Astrocyte (in vitro differentiated cells and primary cell): ENCODE measurements at places on chromosomes 1 and 21.

DNA sequence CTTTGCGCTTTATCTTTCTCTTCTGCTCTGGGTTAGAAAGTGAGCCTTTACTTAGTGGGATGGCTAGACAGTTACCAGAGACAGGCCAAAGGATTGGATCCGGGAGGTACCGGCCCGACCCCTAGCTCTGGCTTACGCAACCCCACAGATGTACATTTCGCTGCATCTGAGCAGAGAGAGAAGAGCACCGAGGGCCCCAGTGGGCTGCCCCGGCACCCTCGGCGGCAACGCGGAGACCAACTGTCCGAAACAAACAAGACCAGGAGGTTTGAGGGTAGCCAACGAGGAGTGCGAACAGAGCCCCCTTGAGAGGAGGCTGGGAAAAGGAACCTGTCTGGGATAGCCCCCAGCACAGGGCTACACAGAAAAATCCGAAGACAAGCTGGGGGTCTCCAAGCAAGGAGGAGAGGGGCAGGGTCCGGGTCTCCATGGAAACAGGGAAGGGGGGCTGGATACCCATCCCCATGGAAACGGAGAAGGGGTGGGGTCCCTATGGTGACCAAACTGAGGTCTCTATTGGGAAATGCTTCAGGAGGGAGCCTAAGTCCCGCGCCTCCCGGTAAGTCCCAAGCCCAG is 373 bp downstream of the MTF1 start:
- DNase-seq = peak; percentile 9

GRCh38 chr1:54990916-54991315 is 7.8 kb upstream of the BSND start:
- no peak for DNase-seq

DNA sequence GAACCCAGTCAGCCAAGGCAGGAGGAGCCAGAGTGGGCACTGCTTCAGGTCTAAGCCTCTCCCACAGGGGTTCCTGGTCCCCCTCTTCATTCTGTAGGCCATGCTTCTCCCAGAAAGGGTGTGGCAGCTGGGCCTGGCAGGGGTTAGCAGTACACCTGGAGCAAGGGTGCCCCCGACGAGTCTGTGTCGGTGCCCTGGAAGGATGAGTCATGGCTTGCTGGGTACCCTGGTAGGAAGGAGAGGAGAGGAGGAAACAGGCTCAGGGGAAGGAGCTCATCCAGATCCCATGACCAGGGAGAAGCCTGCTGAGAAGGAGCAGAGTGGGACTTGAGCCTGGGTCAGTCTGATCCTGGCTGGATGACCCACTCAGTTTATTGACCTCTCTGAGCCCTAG is 10.3 kb downstream of the KDF1 start:
- DNase-seq = no peak

- peak; percentile 40 for DNase-seq
Observed at GRCh38 chr1:218886101-218886871, 287.4 kb upstream of the LYPLAL1 start.

DNA sequence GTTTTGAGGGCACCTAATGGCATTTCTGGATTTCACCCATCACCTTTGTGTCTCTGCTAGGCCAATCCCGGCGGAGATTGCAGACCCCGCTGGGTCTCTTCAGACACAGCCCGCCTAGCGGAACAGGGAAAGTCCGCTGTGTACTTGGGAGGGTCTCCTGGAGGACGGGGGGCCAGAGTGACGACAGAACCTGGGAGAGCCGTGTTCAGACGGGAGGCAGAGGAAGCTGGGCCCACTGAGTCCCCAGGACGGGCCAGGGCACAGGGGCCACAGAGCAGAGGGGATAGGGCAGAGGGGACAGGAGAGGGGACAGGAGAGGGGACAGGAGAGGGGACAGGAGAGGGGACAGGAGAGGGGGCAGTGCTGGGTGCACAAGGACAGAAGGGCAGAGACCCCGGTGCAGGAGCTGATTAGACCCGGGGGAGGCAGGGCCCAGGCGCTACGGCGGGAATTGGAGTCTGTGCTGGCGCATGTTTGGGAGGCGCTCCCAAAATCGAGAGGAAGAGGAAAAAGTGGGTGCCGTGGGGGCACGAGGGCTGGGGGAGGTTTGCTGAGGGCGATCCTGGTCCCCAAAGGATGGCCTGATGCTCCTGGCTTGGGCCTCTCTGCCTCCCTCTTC is 12.7 kb downstream of the TRPM2 start:
- no peak for DNase-seq

DNA sequence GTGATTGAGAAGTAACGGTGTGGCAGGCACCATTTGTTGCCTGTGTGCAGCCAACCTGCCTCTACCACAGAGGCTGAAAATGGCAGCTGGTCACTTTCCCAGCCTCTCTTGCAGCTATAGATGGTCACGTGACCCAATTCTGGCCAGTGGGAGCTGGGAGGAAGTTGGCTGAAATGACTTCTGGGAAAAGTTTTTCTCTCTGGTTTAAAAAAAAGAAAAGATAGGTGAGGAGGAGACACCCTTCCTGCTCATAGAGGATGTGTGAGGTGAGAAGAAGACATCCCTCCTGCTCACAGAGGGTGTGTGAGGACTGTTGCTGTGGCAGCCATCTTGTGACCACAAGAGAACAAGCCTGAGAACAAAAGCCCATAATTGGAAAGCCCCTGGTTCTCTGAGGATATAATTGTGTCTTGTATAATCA is 122.8 kb downstream of the SYF2 start:
- DNase-seq = no peak

DNA sequence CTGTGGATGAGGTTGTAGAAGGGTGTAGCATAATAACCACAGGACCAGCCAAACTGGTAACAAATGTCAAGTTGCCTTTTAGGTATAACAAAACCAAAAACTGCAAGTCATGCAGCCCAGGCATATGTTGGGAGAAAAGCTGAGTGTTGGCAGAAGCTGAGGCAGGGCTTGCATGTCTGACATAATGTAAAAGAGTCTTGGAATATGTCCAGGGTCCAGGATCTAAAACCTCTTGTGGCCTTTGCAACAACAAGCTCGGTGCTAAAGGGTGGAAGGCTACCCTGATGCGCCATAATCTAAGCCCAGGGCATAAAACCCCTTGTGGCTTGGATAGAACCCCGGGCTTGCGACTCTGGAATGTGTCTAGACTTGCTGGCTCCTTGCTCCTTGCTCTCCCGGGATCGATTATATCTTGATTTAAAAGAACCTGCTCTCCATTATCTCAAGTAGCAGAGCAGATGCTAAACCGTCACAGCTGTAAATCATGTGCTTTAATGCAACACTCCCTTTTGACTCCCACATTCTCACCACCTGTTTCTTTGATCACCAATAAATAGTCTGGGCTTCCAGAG is 26.5 kb upstream of the SLC35A3 start:
- DNase-seq = peak; percentile 74

- DNase-seq = peak; percentile 41
Observed at GRCh38 chr1:34378968-34379856, 202.5 kb downstream of the C1orf94 start.
